ENCODE measurements at places on chromosomes 4 and X.

DNA sequence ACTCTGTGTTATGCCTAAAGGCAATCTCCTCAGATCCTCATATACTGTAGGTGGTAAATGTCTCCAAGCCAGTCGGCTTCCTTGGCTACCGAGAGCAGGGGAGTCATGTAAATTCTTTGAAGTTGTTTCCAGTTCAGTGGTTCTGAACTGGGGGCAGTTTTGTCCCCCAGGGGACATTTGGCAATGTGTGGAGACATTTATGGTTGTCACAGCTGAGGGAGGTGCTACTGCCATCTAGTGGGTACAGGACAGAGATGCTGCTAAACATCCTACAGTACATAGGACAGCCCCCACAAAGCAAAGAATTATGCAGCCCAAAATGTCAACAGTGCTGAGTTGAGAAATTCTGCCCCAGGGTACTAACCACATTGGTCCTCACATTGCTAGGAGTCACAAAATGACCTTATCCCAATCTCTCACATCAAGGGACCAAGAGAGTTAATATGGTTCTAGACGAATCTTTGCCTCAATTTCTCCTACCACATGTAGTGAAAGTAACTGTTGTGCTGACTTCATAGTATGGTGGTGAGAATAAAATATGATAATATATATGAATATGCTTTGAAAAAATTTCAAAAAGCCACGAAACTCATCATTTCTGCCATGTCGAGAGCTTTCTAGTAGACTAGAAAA lies 104.4 kb upstream of the ARHGAP24 start:
- no peak for DNase-seq

GRCh38 chr4:2306773-2307410 lies 45.0 kb upstream of the MXD4 start:
- DNase-seq: no peak

DNA sequence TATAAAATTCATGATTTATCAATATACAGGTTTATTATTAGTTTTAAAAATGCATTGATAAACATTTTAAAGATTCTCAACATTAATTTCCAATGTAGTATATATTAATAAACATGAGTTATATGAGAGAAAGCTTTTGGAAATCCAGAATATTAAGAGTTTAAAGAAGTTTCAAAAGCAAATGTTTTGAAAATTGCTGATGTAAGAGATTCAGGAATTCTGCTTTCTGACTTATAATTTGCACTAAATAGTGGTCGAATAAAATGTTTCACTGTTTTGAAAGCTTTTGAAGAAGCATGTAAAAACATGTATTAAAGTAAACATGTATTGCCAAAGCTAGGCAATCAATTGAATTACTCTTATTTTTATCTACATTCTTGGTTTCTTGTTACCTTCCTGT lies 151.2 kb upstream of the CXorf51B start:
- DNase-seq: no peak

GRCh38 chrX:70979136-70979762 lies 48.4 kb upstream of the SLC7A3 start:
- no peak for DNase-seq

DNA sequence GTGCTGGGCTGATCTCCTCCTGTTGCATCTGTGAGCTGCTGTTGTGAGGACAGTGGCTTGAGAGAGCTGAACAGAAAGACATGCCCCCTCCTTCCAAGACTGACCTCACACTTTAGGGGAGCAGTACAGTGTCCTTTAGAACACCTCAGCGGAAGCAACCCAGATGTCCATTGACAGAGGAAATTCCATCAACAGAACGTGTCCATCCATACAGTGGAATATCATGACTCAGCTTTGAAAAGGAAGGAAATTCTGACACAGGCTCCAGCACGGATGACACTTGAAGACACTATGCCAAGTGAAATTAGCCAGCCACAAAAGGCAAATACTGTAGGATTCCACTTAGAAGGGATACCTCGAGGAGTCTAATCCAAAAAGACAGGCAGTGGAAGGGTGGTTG lies 103.5 kb downstream of the GPR143 start:
- DNase-seq: no peak

DNA sequence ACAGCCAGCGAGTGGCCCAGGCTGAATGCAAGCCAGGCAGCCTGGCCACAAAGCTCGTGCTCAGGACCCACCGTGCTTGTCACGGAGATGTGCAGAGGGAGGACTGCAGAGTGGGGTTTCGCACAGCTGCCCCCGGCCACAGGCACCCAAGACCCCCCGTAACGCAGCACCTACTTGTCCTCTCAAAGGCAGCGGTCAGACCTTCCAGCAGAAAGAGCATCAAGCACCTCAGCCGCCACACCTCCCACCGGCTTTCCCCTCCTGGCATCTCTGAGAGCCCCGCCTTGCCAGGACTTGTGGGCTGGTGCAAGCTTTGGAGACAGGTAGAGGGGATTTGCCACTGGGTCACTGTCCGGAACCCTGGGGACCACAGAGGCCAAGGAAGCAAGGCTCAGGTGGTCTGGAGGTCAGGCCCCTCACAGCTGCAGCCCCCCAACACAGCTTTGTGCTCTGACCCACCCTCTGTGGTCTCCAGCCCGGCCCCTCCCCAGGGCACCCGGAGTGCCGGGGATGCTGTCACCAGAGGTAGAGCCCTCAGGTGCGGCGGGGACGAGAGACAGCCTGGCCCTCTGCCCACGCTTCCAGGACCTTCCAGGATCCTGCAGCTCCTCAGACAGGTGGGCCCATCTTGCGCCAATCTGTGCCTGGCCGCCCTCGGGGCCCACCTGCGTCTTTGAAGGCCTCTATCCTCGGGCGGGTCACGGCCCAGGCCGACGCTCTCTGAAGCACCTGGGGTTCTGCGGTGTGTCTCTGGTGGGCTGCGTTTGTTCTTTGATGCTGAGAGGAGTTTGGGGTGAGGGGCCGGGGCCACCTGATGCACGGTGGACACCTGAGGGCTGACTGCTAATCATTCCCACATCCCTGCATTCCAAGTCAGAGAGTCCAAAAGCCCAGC lies 34.4 kb upstream of the HMX1 start:
- DNase-seq: no peak

- no peak for DNase-seq
Observed at GRCh38 chrX:3697701-3698279, 15.7 kb downstream of the PRKX start.

GRCh38 chrX:150771116-150771515 lies 77.9 kb downstream of the MTMR1 start:
- no peak for DNase-seq

DNA sequence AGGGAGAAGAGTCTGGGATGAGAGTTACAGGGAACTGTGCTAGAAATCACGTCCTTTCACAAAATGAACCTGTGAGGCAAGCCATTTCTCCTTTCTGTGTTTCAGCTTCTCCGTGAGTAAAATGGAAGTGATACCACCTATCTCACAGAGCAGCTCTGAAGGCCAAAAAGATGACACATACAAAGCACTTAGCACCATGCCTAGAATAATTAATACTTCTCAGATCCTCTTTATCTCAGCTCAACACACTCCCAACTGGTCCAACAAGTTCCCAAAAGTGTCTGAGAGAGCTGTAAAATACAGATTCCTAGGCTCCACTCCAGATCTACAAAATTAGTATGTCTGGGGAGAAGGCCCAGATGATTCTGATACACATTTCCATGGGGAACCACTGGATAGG lies 38.3 kb downstream of the LHFPL1 start:
- DNase-seq: no peak

DNA sequence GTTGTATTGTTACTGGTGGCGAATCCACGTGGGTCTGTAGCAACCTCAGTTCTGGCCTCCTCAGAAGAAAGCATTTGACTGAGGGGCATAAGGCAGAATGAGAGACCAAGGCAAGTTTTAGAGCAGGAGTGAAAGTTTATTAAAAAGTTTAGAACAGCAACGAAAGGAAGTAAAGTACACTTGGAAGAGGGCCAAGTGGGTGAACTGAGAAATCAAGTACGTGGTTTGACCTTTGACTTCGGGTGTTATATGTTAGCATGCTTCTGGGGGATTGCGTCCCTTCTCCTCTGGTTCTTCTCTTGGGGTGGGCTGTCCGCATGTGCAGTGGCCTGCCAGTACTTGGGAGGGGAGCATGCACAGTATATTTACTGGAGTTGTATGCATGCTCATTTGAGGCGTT lies 232.7 kb upstream of the GATB start:
- DNase-seq: no peak

- no peak for DNase-seq
Observed at GRCh38 chrX:122666601-122667000, 517.5 kb upstream of the GRIA3 start.

- DNase-seq: no peak
Observed at GRCh38 chr4:102858828-102859464, 9.8 kb upstream of the CISD2 start.

DNA sequence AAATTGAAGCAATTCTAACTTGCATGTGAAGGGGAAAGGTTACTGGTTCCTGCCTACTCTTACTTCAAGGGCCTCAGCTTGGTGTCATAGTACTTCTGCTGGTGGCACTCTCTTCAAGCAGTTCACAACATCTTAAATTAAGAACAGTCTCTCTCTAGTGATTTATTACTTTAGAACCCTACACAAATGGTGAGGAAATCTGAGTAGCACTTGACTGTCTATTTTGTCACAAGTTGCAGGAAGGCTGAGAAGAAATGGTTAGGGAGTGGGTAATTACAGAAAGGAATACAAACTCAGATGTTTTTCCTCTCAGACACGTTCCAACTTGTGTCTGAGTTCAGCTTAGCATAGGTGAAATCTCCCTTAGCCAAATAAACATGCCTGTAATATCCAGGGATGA lies 242.3 kb upstream of the GRIA3 start:
- DNase-seq: no peak

- DNase-seq: no peak
Observed at GRCh38 chr4:5101571-5101970, 50.3 kb downstream of the STK32B start.

DNA sequence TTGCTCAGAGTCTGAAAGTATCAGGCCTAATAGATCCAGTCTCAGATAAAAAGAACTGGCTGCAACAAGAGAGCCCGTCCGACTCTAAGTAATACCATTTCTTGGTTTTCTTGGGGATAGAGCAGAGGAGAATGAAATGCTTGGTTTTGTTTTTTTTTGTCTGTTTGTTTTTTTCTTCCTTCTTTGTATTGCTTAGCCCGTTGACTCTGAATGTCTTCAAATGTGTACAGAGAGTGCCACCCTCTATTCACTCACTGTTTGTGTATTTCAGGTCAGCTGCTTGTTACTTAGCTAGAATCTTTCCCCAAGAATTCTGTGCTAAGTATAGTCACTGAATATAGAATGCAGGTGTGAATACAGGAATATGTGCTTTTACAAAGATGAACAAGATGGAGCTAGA lies 5.7 kb upstream of the TMEM156 start:
- no peak for DNase-seq

DNA sequence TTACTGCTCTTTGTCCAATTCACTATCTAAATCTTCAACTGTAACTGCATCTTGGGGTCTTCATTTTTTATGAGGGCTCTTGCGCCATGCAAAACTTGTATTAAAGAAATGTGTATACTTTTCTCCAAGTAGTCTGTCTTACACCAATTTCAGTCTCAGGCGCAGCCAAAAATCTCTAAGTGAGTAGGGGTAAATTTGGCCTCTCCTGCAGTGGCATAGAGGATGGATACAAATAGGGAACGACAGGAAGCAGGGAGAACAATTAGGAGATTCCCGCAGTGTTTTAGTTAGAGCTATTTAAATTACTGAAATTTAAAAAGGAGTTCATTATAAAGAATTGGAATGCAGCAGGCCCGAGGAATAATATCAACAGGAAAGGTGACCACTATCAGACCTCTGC lies 30.2 kb downstream of the DMP1 start:
- no peak for DNase-seq

DNA sequence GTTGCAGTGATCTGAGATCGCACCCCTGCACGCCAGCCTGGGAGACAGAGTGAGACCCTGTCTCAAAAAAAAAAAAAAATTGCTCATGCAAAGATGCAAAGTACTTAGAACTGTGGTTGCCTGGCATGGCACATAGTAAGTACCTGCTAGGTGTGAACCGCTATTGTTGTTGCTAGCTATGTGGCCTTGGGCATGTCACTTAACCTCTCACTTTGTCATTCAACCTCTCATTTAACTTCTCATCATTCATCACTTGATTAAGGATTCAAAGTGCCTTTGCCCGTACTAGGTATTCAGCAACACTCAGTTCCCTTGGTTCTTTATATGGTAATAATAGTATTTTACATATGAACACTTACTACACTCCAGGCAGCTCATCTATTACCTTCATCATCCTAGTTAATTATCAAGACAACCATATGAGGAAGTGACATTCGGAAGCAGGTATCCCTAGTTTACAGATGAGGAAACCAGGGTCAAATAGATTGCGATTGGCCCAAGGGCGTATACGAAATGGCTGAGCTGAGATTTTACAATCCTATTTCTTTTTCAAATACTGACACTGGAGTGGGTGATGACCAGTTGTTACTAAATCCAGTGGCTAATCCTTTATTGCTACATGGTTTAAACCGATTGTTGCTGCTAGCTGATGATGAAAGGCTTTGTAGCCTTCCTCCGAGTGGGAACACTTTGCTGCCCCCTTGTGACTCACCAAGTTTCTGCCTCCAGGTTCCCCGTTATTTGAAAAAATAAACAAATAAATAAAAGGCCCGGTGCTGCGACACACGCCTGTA lies 28.8 kb upstream of the SOWAHD start:
- DNase-seq: no peak

- DNase-seq: no peak
Observed at GRCh38 chr4:176588436-176588835, 204.3 kb downstream of the VEGFC start.

- no peak for DNase-seq
Observed at GRCh38 chr4:42262701-42263490, 110.4 kb upstream of the BEND4 start.

GRCh38 chr4:169385376-169385775 lies 114.6 kb upstream of the SH3RF1 start:
- no peak for DNase-seq

- DNase-seq: no peak
Observed at GRCh38 chr4:114780205-114780604, 181.6 kb downstream of the UGT8 start.

- no peak for DNase-seq
Observed at GRCh38 chrX:118437283-118437682, 58.3 kb upstream of the DOCK11 start.

- no peak for DNase-seq
Observed at GRCh38 chr4:29805916-29806480, 914.2 kb upstream of the PCDH7 start.

GRCh38 chr4:140993370-140993769 lies 139.9 kb downstream of the RNF150 start:
- DNase-seq: no peak

GRCh38 chr4:138249132-138249531 lies 7.0 kb upstream of the SLC7A11 start:
- DNase-seq: no peak

- DNase-seq: no peak
Observed at GRCh38 chr4:148730766-148731165, 288.6 kb upstream of the NR3C2 start.

GRCh38 chr4:1177274-1178141 lies 5.1 kb upstream of the SPON2 start:
- DNase-seq: peak; percentile 83

- no peak for DNase-seq
Observed at GRCh38 chr4:33187035-33187434, 2466.9 kb downstream of the PCDH7 start.

- DNase-seq: no peak
Observed at GRCh38 chrX:118345045-118345463, 852 bp upstream of the WDR44 start.

GRCh38 chr4:124070688-124071484 lies 641.6 kb downstream of the ANKRD50 start:
- no peak for DNase-seq
